ENCODE measurements at places on chromosomes 1 and 21.

DNA sequence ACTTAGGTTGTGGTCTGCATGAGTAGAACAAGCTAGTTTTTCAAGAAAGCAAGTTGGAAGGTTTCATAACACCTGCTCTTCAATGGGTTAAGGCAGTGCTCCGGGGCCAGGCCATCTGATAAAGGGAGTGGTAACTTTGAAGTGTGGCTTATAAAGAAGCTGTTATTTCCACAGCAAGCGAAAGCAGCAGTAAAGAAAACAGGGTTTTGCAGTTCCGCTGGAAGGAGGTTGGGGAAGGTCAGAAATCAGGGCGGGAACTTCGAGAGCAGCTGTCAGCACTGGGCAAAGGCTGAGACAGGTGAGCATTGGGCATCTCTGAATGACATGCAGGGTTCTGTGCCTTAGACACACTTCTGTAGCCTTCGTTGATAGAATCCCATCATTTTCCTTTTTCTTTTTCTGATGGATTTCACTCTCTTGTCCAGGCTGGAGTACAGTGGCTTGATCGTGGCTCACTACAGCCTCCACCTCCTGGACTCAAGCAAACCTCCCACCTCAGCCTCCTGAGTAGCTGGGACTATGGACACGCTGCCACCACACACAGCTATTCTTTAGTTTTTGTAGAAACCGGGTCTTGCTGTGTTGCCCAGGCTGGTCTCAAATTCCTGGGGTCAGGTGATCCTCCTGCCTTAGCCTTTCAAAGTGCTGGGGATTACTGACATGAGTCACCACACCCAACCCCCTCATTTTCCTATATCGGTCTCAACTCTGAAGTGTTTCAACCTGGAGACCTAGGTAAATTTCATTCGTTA lies 20.5 kb downstream of the TMEM51 start:
- no peak for DNase-seq

DNA sequence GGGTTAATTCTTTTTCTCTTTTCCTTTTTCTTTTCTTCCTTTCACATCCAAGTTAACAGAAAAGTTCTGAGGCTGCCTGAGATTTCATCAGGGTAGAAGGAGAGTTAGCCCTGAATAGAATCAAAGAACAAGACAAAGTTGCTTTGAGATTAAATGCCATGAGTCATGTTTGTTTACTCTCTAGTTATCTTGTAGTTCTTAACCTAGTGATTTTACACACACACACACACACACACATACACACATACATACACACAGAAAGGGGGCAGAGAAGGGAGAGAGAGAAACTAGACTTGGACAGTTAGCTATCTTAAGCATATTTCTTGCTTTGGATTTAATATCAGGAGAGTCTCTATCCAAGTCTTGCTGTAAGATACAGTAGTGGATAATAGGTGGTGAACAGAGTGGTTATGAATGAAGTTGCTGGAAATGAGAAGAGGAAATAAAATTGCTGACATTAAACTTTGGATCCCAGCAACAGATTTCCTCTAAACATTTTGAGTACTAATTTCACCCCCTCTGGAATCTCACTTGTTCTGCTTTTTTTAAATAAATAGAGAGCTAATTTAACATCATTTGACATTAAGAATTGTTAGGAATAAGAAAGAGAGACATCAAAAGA lies 19.9 kb downstream of the PLA2G4A start:
- DNase-seq: no peak

GRCh38 chr21:32994305-32994704 lies 31.4 kb upstream of the OLIG2 start:
- peak; percentile 23 for DNase-seq

DNA sequence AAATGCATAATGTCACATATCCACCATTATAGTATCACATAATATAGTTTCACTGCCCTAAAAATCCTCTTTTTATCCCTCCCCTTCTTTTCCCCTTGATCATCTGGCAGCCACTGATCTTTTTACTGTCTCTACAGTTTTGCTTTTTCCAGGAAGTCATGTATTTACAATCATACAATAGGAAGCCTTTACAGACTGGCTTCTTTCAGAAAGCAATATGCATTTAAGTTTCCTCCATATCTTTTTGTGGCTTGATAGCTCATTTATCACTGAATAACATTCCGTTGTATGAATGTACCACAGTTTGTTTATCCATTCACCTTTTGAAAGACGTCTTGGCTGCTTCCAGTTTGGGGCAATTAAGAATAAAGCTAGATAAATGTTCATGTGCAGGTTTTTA lies 14.3 kb upstream of the WDTC1 start:
- no peak for DNase-seq

GRCh38 chr1:70071601-70072000 lies 133.8 kb downstream of the LRRC40 start:
- DNase-seq: no peak

- DNase-seq: no peak
Measured at GRCh38 chr1:177355575-177355974, 184.8 kb downstream of the BRINP2 start.

DNA sequence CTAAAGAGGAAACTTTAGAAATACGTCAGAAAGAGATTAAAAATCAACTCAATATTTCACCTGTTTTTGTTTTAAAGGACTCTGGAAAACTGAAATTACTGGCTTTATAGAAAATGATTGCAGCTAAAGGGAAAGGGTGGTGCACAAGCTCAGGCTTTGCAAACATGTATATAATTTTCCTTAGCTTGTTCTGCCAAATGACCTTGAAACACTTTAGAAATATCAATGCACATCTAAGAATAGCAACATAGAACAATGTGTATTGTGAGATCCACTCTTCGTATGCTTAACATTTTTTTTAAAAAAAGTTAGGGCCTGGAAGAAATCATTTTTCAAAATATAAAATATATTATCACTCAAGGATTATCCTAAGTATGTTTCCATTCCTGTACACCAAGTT lies 143.9 kb downstream of the NTPCR start:
- DNase-seq: no peak

DNA sequence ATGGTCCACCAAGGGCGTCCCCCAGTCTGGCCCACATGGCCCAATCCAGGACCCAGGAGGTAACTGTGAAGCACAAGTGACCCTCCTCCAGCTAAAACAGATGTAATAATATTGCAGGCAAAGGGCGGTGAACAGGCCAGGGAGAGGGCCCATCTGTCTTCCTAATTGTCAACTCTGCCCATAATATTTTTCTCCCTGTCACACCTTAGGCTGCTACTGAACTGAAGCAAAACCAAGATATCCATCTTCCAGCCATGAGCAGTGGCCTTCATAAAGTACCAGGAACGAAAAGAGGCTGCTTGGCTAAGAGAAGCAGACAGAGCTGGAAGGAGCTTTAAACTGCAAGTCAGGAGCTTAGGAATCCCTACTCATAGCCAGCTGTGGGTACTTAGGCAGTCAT lies 3.1 kb downstream of the KANK4 start:
- no peak for DNase-seq

DNA sequence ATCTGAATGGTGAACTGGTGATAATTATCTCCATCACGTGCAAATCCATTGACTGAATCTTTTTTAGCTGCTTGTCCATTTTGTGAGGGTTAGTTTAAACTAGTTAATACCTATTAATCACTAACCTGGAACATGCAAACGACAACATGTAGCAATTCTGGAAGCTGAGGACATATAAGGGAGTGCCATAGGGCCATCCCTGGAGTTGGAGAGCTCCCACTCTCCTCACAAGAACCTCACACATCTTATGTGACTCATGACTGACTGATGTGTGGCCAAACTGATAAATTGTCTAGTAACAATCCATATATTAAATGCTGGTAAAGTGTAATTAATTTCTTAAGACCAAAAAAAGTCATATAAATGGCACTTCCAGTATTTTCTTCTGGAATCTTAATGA lies 62.9 kb upstream of the HOOK1 start:
- DNase-seq: no peak
